ENCODE measurements at places on chromosomes 12 and 14. TPM values are rescaled to one million over a fixed set of nuclear protein-coding genes. Genes with fewer than 3 reads are reported as not detected.

EML1 gene
- total RNA-seq, result 1.4 TPM

MUCL1 gene
- 11.3 TPM for total RNA-seq

GLS2 gene
- 0.17 TPM for total RNA-seq

GLT1D1 gene
- total RNA-seq, result 0.21 TPM

EML5 gene
- 4.0 TPM for total RNA-seq

TCL1B gene
- not detected for total RNA-seq

GRIP1 gene
- total RNA-seq, result not detected

HHIPL1 gene
- not detected for total RNA-seq

LRRIQ1 gene
- not detected for total RNA-seq

CYP46A1 gene
- total RNA-seq, result not detected

KIF5A gene
- 2.0 TPM for total RNA-seq

GZMH gene
- total RNA-seq, result 37.3 TPM

MDGA2 gene
- not detected for total RNA-seq

AQP2 gene
- total RNA-seq, result not detected

ARID2 gene
- 133 TPM for total RNA-seq

ASCL1 gene
- not detected for total RNA-seq

PRB2 gene
- not detected for total RNA-seq

PPP1R1A gene
- not detected for total RNA-seq

GUCY2C gene
- not detected for total RNA-seq

DEGS2 gene
- 0.33 TPM for total RNA-seq

Data from natural killer cell treated with Interleukin-12 subunit alpha and Interleukin-12 subunit beta and Interleukin-15 and Interleukin-18, amount 100 ng/mL, for 72 hours (primary cell).